Astrocyte of the spinal cord (primary cell): ENCODE measurements at places on chromosomes 5 and 9.
A peak's percentile ranks its signal among the peaks of the same experiment; 100 is the strongest.

- DNase-seq: peak; percentile 78
These were observed 11.9 kb downstream of the EEIG1 start for GRCh38 chr9:127968700-127969383.

DNA sequence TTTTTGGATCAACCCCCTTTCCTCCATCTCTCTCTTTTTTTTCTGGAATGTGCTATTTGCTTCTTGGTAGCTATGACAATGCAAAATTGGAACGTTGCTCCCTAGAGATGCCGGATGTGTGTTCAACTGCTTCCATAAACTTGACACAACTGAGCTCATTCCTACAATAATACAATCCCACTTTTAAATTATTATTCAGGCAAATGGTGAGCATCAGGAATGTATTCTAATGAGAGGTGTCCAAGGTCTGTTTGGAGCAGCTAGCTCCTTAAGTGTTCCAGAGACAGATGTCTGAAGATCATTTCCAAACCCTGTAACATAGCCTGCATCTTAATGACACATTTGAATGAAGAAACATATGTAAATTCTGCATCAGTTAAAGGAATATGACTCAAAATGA lies 518.4 kb downstream of the TAF11L14 start:
- DNase-seq: no peak

GRCh38 chr9:130860458-130861316 lies 25.6 kb downstream of the ABL1 start:
- peak; percentile 98 for DNase-seq

GRCh38 chr9:97635026-97635425 lies 1.4 kb downstream of the NCBP1 start:
- DNase-seq: no peak

DNA sequence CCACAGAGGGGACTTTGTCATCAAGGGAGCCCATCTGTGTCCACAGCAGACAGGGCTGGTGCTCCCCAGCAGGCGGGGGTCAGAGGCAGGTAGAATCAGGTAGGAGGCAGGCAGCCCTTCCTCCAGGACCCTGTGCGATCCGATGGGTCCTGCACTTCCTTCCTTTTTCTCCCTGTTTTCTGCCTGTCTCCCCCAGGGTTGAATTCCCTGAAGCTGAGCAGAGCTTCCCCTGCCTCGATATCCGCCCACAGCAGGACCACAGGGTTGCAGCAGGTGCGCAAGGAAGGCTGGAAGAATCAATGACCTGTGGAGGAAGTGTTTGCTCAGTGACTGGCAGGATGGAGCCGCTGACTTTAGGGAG lies 69.2 kb downstream of the MRPL36 start:
- DNase-seq: no peak

DNA sequence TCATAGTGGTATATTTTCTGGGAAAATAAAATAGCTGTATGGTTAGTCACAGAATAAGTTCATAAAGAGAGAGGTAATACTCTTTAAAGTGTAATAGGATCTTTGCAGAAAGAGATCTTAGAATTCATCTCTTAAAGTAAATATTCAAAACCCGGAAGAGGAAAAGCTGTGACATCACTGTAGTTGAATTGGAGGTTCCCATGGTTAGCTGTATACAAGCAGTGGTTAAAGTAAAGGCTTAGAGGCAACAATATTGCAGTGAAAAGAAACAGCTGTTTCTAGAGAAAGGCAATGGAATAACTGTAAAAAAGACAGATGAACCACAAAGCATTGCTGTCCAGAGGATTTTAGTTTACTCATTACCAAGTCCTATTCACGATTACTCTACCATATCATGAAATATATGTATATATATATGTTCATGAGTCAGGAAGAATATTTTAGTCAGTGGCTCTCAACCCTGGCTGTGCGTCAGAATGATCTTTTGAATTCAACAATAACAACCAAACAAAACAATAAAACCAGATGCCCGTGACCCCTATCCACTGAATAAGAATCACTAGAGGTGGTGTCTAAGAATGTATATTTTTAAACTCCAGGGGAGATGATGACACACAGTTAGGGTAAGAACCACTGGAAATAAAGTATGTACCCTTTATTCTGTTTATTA lies 4.7 kb downstream of the ERCC6L2 start:
- DNase-seq: peak; percentile 86

GRCh38 chr5:150660108-150660831 lies 781 bp upstream of the MYOZ3 start:
- no peak for DNase-seq

DNA sequence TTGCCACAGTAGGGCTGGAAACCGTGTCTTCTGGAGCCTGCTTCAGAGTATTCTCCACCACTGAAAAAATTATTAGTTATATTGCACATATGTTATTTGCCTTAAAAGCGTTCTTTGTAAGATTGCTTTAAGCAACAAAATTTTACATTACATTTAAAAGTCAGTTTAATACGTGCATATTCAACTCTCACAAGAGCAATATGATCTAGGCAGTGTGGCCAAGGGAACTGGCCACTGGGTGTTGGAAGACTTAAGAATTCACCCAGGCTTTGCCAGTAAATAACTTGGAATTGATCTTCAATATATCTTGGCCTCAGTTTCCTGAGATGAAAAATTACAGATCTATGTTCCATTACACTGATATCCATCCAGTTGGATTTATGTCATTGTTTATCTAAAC lies 694.4 kb downstream of the EFNA5 start:
- no peak for DNase-seq

DNA sequence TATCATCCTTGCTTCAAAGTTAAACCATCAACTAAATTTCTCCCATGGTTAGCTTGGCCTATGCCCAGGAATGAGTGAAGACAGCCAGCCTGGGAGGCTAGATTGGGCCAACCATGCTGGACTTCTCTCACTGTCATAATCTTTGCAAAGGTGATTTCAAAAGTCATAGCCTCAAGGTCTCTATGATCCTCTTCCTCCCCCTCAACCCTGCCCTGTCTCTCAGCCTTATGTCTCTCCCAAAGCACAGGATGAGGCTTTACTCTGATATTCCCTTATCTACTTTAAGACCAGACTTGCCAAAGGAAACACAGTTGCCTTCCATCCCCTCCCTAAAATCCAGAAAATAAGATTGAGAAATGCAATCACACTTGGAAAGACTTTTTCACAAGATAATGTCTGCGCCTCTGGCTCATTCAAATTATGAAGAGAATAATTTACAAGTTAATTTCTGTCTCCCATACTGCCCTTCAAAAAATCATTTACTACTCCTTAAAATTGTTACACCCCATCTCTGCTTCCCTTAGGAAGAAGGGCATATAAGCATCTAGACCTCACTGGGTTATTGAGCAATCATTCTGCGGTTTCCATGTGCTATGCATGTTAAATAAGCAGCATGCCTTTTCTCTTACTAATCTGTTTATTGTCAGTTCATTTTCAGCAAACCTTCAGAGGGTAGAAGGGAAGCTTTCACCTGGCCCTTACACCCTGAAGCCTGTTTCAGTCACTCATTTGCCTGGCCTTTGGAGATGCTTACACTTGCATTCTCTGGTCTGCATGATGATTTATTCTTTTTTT lies 113.8 kb upstream of the ANKRD55 start:
- DNase-seq: peak; percentile 89

DNA sequence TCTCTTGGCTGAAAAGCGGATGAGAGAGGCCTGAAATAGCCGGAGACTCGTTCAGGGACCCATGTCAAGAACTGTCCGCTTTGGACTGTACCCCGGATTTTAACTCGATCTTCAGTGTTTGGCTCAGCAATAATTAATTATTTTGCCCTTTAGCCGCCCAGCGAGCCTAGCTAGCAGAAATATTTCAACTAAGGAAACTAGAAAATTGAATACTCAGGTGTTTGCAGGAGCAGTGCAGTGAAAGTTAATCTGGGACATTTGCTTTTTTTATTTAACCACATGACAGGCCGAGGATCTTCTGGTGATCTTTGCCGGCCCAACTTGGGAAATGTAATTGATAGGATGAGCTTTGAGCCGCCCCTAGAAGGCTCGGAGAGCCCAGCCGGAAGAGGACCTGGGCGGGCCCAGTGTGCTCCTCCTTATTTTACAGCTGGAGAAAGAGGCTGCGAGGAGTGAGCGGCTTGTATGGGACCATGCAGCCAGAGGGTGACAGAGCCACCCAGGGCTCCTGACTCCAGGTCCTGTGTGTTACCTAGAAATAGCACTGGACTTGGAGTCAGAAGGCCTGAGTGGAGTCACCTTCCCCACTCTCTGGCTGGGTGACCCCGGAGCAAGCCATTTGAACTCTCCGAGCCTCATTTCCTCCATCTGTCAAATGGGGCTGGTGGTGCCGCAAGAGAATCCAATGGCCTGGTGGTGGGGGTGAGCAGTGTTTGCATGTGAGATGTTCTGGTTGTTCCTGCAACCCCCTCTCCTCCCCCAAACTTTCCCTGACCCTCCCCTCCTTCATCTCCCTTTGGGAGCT lies 2.4 kb downstream of the PPARGC1B start:
- peak; percentile 6 for DNase-seq

DNA sequence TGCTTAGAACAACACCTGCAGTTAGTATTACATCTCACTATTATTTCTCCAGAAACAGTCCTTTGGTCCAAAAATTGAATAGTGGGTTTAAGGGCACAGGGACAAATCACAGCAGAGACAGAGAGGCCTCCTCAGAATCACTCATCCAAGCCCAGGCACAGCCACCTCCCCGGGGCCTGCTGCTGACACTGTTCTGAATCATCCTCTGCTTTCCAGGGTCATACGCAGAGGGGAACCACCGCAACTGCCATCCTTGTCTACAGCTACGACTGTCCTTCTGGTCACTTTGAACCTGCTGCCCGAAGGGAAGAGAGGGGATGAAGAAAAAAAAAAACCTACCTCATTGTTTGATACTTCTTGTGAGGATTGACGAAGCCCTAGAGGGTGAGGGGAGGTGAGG lies 35.3 kb upstream of the MAN2A1 start:
- peak; percentile 3 for DNase-seq
